ENCODE measurements at places on chromosomes 12 and 14.

- DNase-seq = no peak
Observed at GRCh38 chr14:40447017-40447416, 1014.8 kb upstream of the FBXO33 start.

DNA sequence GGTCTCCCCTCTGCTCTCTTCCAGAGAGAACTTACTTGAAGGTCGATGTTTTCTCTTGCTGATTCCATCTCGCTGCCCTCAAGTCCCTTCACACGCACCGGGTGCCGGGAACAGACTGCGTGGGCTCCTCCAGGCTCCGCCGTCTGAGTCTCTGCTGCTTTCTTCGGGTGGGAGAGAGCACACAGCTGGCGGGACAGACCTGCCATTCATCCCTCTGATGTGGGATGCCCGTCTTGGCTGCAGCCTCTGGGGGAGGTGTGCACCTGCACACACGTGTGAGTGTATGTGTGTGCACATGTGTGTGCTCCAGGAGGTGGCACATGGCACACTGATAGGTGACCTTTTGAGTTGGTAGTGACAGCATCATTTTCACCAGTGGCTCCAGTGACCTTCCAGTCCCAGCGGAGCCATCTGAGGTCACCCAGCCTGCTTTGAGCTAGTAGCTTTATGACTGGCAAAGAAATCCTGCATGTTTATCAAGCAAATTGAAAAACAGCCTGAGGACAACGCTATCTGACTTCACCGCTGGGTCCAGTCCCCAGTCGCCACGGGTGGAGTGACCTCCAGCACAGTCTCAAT lies at the start of gene NINJ2:
NINJ2 (minus strand) TSS at position 153 of the 579 bp plus-strand sequence; CDS start at position 68, 85 bp downstream.
- DNase-seq = no peak

GRCh38 chr14:103052407-103052806 lies 4.9 kb downstream of the CDC42BPB start:
- DNase-seq = no peak

- DNase-seq = no peak
Observed at GRCh38 chr12:95169368-95169767, 47.9 kb downstream of the FGD6 start.

- no peak for DNase-seq
Observed at GRCh38 chr12:132400011-132400641, 70.7 kb upstream of the GALNT9 start.

DNA sequence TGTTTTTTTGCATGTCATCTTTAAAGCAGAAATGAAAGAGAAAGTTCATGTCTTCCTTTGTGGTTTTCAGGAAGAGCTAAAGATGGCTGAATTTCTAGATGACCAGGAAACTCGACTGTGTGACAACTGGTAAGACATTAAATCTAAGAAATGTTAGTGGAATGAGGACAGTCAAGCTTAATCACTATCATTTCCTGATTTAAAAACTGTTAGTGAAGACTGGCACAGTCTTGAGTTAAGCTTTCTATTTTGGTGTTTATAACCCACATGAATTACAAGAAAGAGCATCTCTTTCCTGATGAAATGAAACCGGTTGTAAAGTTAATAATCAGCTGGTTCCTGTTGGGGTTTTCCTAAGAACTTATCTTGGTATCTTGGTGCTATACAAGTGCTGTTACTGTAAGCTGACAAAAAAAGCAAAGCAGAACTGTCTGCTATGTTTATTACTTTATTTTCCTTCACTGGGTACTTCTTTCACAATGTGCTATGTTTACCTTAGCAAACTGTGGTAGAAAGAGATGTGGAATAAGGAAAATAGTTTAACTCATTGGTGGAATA lies 5.2 kb downstream of the TRAFD1 start:
- no peak for DNase-seq

DNA sequence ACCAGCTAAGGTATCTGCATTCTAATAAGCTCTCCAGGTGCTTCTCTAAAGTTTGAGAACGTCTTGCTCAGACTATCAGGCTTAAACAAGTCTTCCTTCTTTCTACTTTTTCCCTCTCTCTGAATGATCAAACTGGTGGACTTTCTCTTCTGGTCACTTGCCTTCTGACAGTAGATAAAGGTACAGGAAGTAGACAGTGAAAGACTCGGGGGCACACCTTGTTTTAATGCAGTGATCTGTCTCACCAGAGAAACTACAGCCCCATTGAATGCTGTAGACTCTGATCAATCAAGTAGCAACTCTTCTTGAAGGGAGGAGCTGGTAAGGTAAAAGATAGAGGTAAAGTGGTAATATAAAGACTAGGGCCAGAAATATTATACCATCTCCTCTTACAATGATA lies 48.1 kb upstream of the ATXN7L3B start:
- no peak for DNase-seq

DNA sequence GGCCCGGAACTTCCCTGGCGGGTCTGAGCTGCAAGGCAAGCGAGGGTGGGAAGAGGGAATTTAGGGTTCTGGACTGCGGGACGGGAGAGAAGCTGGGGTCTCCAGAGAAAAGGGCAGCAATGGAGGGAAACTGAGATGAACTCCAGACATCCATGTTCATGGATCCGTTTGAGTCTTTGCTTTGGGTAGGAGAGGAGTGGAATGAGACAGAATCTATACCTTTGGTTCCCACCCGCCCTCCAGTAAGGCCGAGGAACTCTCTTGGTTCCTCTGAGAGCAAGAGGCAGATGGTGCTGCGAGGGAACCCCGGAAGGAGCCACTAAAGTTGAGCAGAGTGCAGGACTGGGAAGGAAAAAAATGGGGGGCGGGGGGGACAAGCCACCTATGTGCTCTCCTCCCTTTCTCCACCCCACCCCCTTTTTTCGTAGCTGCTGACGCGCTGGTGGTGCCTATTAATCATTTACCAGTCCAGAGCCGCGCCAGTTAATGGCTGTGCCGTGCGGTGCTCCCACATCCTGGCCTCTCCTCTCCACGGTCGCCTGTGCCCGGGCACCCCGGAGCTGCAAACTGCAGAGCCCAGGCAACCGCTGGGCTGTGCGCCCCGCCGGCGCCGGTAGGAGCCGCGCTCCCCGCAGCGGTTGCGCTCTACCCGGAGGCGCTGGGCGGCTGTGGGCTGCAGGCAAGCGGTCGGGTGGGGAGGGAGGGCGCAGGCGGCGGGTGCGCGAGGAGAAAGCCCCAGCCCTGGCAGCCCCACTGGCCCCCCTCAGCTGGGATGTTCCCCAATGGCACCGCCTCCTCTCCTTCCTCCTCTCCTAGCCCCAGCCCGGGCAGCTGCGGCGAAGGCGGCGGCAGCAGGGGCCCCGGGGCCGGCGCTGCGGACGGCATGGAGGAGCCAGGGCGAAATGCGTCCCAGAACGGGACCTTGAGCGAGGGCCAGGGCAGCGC lies 1.2 kb downstream of the SSTR1 start:
- DNase-seq = no peak

DNA sequence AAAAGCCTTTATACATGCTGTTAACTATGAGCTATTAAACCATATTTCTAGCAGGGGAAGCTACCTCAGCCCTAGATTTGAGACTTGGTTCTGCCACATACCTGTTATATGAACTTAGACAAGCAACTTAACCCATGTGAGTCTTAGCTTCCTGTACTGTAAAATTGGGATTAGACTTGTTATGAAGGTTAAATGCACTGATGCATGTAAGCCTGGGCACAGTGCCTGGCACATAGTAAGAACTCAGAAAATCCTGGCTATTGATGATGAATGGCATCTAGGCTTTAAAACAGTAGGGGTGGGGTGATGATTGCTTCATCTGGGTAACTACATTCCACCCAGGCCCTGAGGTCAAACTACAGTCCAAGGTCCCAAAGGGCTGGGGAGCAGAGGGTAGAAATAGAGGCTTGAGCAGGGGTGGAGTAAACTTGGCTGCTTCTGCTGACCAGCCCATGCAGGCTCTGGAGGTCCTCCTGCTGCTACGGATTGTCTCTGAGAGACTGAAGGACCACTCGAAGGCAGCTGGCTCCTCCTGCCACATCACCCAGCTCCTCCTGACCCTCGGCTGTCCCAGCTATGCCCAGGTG lies 11.3 kb downstream of the ESPL1 start:
- DNase-seq = no peak

GRCh38 chr14:51901475-51902024 lies 41.1 kb downstream of the GNG2 start:
- no peak for DNase-seq

DNA sequence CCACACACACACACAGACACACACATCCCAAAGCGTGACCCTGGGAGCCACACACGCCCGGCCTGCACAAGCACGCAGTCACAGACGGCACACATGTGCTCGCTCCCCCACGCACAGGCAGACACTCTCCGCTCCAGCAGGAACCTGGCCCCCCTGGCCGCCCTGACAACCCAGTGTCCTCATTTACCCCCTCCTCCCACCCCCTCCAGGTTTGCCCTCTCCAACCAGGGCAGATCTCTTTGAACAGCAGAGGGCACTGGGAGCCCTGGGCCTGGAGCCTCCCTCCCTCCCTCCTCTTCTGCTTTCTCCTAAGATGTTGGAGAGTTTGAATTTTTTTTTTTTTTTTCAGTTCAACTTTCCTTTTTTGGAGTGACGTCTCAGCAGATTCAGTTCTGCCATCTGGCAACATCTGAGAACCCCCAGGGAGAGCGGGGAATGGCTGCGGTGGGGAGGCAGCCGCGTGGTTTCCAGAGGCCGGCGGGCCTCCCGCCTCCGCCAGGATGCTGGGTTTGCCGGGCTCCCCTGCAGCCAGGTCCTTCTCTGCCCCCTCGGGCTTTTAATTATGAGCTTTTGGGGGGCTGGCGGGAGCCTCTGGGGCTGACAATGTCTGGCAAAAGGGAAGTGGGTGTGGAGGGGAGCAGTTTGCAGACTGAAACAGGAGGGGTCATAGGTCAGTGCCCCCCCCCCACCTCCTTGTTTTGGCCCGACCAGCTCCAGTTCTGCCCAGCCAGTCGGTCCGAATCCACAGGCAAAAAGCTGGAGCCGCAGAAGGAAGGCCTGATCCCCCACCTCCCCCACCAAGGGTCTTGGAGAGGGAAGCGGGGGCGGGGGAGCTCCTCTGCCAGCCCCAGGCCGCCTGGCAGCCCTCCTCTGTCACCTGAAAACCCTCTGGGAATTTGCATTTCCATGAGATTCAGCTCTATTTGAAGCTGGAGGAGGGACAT lies 1.3 kb upstream of the NCOR2 start:
- no peak for DNase-seq

DNA sequence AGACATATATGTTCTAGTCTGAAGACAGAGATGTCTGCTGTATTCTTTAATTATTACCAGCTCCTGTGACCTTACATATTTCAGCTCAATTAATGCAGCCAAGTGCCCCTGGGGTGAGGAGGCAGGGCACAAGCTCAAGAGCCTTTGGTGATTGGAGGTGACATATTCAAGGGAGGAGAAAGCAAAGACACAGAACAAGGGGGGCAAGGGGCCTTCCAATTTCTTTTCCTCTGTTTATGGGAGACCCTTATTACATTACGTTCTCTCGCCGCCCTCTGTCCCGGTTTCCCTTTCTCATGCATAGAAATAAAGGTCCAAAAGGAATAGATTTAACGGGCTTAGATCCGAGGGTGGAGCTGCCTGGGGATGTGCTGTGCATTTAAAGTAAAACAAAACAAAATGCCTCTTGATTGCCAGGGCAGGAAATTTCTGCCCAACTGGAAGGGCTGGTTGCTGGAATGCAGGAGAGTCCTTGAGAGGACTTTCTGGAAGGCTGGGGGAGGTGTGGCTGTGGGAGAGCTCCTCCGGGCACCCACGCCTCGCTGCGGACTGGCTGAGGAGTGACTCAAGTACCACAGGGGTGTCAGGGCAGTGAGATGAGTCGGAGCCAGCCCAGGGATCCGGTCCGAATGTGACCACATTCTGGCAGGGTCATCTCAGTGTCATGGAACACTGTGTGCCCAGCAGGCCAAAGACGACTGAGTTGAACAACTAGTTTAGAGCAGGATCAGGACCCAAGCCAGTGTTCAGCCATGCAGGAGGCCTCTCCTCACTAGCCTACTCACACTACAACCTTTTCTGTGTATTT lies 32.1 kb upstream of the GSG1 start:
- DNase-seq = no peak

GRCh38 chr12:72318341-72318740 lies 46.2 kb downstream of the TRHDE start:
- DNase-seq = no peak

- DNase-seq = no peak
Observed at GRCh38 chr14:100078997-100079725, 13.9 kb downstream of the EVL start.

DNA sequence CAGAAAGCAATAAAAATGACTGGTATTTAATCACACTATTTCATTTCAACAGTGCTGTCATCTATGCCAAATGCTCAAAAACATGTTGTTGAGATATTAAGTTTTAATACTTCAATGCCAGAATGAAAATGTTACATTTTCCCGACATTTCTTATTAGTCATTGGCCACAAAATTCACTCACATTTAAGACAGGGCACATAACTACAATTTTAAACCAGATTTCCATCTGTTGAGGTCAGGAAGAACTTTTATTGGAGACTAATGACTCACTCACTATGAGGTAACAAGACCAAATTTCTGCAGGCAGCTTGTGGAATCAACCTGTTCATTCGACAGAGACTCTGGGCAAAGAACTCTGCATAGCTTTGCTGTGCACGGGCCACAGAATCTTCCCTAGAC lies 36.8 kb downstream of the PPTC7 start:
- DNase-seq = no peak

GRCh38 chr12:63964301-63964700 lies 119.8 kb downstream of the SRGAP1 start:
- DNase-seq = no peak

DNA sequence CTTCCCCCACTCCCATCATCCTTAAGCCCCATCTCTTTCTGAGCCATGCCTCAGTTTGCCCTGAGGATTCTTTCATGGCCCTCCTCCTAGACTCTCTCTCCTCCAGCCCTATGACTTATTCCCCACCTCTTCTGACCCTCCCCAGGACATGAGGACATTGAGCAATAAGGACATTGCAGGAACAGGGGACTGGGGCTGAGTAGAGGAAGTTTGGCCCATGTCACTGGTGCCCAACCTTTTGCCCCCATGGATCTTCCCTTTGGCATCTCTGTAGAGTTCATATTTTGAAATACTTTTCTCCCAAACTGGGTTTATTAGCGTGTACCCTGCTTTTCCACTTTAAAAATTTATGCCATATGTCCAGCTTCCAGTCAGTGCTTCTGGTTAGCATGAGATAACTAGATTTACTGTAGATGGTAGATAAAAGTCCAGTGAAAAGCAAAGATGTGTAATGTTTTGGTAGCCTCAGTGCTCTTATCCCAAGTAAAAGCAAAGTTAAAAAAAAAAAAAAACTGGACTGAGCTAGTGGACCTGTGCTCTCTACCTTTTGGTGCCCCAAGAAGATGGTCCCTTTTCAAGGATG lies 6.1 kb upstream of the LRP1-AS start:
- DNase-seq = no peak

DNA sequence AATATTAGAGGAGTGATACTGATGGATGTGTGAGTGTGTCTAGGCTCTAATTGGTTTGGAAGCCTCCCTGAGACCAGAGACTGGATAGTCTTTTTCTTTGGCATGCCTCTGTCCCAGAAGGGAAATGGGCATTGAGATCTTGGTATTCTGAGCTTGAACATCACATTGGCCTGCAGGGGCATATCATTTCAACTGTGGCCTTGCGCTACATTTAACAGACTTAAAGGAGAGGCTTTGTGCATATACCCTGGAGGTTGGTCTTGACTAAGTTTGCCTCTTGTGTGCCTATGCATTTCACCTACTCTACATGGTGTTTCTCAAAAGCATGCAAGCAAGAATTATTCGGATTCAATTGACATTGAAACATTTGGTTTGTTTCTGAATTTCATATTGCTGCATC lies 185.4 kb downstream of the TMTC2 start:
- no peak for DNase-seq
